T47D (cell line): ENCODE measurements at places on chromosomes 16 and 17.

GRCh38 chr17:82204831-82205719, 7.6 kb downstream of the CCDC57 start:
- no peak for DNase-seq

DNA sequence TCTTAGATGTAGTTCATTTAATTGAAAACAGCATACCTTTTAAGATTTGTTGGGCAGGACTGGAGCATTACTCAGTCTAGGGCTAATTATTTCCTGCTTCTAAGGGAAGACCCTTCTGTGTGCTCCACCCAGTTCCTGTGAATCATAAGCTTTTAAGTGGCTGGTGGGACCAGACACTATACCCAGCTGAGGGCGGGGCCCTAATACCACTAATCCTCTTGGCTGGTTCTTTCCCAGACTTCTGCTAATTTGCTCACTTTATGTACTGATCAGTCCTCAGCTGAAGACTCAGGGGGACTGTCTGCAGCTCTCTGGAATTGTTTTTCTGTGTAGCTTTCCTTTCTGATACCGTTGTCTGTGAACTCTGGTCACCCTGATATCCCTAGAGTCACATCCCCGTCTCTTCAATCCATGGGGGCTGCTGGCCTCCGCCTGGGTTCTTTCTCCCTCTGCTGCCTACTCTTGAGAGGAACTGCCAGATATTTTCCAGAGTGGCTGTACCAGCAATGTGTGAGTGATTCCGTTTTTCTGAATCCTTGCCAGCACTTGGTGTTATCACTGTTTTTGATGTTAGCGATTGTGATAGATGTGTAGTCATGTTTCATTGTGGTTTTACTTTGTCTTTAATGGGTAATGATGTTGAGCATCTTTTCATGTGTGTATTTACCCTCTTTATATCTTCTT, 35.1 kb downstream of the MFSD11 start:
- no peak for DNase-seq

DNA sequence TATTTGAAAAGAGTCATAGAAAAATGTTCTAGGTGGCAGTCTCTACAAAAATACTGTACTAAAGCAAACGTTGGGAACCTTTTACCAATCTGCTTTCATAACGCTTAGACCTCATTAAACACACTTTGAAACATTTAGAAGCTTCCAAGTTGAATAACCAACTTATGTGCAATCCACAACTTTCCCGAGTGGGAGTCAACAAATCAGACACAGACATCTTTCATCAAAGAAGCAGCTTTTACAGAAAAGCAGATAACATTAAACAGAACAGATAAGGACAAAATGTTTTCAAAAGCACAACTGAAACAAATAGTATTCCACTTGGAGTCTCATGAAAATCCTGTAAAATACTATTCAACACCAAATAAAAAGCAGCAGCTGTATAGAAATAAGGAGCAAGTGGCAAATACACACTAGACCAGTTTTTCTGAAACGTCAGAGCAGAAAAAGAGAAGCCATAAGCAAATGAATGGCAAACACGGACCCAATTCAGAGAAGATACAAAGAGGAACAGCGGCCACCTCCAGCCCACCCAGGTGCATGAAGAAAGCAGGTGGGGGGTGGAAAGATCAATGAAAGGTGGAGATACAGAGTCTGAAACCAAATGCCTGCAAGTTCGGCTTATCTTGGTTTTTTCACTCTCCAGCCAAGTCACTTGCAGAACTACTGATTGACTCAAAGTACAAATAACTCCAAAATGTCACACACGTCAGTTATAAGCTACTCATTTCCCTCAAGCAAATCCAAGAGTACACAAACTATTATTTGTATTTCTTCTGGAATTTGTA, 18.4 kb upstream of the FBF1 start:
- no peak for DNase-seq

DNA sequence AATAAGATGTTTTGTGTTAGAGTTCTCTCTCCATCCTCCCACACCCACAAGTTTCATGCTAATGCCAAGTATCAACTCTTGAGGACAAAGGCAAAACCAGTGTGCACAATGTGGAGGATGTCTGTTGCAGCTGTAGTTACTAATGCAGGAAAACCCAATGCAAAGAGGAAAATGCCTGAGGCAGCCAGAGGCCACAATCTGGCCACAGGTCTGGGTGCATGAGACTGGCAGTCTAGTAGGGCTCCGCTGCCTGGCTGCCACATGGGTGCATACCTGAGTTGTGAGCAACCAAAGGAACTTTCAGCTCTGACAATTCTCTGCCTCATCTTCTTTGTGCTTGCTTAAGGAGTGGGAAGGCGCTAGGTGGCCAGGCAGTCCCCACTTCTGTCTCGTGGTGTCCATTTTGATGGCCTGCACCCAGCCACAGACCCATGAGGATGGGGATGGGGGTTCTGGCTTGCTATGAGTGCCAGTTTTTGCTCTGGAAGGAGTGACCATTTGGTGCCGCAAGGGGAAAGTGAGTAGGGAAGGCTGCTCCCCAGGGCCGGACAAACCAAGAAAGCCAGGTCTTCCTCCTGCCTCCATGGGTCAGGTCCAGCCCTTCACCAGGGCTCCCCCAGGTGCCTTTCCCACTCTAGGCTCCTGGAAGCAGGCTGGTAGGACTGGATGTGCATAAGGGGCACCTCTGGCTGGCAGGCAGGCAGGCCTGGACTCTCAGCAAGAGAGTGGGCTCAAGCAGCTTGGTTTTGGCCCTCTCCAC, 4.2 kb upstream of the GFOD2 start:
- DNase-seq, result peak; percentile 39

DNA sequence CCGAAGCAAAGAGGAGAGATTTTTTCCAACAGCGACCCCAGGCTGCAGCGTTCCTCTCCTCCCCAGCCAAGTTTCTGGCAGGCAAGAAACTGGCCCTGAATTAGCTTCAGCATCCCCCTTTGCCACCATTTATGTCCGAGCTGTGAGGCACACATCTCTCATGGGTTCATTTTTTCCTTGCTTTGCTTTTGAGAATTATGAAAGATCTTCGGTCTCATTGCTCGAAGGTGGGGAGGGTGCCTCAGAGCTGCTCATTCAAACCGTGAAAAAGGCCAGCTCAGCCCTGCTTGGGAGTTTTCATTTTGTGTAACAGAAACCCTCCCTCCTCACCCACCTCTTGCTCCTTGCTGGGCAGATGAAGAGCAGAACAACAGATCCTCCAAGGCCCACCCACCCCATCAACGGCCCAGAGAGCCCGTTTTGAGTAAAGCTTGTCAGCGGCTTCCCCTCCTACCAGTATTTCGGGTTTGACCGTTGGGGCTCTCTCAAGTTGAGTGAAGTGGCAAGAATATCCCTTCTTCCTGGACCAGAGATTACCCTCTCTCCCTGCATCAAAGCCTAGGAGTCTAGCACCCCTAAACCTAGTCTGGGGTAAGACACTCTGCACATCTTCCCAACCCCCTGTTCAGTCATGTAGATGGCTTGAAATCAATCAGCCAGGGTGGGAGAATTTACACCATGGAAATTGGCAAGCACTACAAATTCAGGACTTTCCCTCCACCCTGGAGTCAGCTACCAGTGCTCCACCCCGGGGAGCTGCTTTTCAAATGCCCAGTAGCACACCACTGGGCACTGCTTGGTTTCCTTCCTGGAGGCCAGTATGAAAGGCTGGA, 1.8 kb downstream of the CCR7 start:
- DNase-seq, result no peak

GRCh38 chr16:60060731-60061130, 1326.6 kb upstream of the GOT2 start:
- DNase-seq, result no peak

DNA sequence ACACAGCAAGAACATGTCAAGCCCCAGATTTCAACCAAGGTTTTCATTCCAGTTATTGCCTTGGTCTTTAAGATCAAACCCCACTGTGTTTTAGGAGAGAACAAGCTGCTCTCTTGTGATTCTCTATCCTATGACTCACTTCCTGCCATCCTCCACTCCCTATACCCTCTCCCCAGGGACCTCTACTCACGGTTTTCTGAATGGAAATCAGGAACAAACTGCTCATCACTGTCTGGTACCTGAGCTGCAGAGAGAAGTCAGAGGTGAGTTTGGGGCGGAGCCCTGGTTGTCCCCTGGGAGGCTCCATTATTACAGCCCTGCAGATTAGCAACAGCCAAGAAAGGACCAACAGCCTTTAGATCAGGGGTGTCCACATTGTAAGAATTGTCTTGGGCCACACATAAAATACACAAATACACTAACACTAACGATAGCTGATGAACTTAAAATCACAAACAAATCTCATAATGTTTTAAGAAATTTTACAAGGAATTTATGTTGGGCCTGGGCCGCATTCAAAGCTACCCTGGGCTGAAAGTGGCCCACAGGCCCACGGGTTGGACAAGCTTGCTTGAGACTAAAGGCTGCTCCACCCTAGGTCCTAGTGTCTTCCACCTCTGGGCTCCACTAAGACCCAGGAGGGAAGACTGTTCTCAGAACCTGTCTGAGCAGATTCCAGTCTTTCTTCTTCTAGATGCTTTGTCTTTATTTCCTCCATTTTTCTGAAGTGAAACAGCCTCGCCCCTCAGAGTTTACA, 9.7 kb downstream of the ETV4 start:
- peak; percentile 58 for DNase-seq
